ENCODE measurements at places on chromosomes 13 and 19.

- DNase-seq, result no peak
Observed at GRCh38 chr13:67227131-67227983, 2.8 kb downstream of the PCDH9 start.

DNA sequence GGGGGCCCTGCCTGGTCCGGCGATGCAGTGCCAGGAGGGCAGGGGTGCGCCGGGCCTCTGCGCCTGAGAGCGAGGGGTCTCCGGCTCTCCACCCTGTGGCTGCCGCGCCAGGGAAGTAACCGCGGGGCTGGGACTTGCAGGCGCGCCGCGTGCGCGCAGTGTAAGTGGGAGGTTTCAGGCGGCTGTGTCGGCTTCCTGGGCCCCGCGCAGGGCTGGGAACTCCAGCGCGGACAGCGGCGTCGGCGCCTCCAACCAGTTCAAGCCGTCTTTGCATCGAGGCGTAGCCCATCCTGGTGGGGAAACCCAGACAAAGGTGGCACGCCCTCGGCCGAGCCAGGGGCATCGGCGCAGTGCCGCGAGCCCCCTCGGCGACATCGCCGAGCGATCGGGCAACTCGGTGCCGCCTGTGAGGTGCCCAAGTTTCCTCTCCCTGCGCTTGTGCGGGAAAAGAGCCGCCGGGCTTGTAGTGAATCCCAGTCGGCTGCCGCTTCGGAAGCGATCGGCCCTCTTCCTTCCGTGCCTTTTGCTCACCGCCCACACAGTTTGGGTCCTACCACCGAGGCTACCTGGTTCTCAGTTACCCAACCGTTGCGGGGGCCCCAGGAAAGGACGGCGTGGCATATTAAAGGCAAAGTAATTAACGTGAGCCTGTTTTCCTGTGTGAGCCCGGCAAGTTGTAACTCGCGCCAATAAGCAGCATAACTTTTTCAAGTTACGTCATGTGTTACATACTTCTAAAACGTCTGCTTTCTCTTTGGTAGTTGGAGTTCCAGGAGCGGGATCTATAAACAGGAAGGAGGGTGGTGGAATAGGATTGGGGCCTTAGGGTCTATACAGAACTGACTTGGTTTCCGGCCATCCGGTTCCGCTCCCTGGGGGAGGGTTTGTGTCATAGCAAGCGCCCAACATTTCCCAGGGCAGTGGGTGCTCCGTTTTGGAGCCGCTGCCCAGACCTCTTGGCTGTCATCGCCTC lies 1.2 kb downstream of the LRCH1 start:
- DNase-seq, result peak; percentile 51

- DNase-seq, result no peak
Observed at GRCh38 chr13:77909827-77910226, 8.8 kb downstream of the EDNRB start.

- no peak for DNase-seq
Observed at GRCh38 chr19:49441210-49441959, at the start of gene SLC17A7. TSS of gene SLC17A7 (minus strand) at chr19:49441527. CDS start at chr19:49441379, 148 bp downstream.

DNA sequence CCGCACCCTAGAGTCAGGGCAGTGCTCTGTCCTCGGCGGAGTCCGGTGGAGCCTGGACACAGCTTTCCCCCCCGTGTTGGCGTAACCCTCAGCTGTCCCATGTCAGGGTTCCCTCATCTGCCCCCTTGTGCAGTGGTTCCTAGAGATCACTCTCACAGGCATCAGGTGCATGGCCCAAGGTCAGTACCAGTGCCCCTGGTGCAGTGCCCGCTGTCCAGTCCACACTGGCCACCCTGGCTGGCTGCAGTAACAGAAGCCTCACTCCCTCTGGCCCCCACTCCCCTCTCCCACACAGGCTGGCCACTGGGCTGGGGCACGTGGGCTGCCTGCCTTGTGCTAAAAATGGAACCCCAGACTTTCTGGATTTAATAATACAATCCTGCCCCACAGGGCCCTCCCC lies 49.6 kb upstream of the C1QTNF9B start:
- DNase-seq, result no peak

All from stimulated activated CD8-positive, alpha-beta memory T cell treated with anti-CD3 and anti-CD28 coated beads, Interleukin-2, amount 100 ng/mL, for 48 hours (primary cell).